ENCODE measurements at places on chromosomes 1 and 21.

GRCh38 chr1:85838238-85838637, 130.0 kb upstream of the ZNHIT6 start:
- no peak for DNase-seq

DNA sequence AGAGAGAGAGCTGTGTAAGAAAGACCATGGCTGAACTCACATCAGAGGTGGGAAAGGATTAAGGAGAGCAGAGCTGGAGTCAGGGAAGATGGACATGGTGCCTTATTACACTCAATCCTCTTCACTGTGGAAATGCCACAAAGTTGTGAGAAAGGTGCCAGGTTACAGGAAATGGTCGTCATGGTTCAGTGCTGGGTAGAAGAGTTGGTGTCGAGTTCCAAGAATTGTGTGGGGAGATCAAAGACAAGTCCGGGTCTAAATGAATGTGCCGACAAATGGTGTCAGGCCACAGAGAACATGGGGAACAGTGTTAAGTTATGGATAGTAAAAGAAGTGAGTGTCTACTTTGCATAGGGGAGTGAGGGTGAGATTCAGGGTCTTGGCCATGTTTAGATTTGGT, 40.9 kb downstream of the LAMC2 start:
- DNase-seq, result no peak

DNA sequence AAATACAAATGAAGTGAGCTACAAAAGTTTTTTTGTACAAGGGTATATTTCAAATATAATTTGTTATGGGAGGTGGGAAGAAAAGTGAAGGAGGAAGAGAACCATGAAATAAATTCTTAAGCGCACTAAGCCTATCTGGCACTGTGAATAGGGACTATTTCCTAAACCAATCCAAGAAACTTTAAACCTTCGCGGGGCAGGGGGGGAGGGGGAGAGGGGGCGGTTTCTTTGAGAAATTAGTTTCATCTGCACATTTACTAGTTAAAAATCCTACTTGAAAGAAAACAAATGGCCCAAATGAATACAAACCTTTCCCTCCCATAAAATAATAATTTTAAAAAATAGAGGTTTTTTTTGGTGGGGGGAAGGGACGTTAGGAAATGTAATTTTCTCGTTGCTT, 364 bp downstream of the GOLPH3L start:
- no peak for DNase-seq

GRCh38 chr1:21517161-21517589, 8.0 kb downstream of the ALPL start:
- DNase-seq, result no peak

DNA sequence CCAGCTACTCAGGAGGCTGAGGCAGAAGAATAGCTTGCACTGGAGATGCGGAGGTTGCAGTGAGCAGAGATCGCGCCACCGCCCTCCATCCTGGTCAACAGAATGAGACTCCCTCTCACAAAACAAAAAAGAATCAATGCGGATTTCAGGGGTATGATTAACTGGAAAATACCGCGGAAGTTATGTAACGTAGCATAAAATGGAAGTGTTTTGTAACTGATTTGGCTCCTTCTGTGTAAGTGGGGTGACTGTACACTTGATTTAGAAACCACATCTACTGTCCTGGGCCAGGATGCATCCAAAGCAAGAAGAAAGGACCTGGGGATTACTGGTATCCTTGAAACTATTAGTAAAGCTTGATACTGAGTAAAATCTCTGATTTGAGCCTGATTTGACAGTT, 3.1 kb upstream of the VAMP4 start:
- no peak for DNase-seq

- no peak for DNase-seq
Measured at GRCh38 chr1:77143529-77144121, 75.6 kb downstream of the PIGK start.

DNA sequence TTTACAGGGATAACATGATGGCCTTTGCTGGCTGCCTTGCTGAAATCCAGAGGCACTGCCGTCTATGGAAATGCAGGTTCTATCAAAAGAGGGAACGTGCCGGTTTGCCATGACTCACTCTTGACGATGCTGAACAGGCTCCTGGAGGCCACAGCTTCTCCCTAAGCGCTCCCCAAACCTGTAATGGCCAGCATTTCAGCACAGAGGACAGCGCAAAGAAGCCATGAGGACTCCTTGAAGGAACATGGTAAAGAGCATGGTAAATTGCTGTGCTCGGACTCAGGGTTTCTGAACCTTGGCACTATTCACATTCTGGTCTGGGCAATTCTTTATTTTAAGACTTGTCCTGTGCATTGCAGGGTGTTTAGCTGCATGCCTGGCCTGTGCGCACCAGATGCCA, 217.5 kb downstream of the CAMTA1 start:
- no peak for DNase-seq

DNA sequence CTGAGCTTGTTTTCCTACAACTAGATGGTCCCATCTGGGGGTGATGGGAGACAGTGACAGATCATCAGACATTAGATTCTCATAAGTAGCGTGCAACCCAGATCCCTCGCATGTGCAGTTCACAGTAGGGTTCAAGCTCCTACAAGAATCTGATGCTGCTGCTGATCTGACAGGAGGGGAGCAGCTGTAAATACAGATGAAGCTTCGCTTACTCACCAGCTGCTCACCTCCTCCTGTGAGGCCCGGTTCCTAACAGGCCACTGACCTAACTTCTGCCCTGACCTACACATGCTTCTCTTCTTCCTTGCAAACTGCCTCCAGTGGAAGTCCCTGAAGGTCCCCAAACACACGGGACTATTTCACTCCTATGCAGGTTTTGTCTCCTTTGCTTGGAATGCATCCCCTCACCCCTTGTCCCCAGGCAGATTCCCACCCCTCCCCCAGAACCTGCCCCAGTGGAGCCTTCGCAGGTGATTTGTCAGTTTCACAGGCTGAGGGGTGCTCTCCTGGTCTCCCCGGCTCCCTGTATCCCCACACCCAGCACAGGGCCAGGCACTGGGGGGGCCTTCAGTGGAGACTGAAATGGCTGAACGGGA, 5.7 kb upstream of the ZBTB48 start:
- no peak for DNase-seq

DNA sequence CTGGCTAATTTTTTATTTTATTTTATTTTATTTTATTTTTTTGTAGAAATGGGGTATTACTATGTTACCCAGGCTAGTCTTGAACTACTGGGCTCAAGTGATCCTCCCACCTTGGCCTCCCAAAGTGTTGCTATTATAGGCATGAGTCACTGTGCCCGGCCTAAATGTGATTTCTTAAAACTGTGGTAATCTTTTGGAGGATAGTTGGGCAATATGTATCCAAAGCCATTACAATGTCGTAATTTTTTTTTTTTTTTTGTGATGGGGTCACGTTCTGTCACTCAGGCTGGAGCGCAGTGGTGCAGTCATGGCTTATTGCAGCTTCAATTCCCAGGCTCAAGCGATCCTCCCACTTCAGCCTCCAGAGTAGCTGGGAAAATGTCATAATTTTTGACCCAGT, 14.2 kb downstream of the ETV3L start:
- DNase-seq, result peak; percentile 34

DNA sequence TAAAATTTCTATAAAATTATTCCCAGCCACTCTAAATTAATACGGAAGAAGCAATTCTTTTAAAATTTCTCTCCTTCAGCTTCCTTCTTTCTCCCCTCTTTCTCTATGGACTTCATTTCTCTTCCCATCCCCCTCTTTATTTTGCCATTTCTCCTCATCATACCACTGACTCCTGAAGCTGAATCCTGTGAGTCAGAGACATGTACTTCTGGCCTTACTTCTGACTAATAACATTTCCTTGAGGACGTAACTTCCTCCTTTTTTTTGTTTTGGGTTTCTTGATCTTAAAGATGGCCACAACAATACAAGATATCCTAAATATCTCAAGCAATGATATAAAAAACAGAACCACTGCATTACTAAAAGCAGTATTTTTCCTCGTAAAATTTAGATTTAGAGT, 63.6 kb upstream of the DENND1B start:
- peak; percentile 61 for DNase-seq

DNA sequence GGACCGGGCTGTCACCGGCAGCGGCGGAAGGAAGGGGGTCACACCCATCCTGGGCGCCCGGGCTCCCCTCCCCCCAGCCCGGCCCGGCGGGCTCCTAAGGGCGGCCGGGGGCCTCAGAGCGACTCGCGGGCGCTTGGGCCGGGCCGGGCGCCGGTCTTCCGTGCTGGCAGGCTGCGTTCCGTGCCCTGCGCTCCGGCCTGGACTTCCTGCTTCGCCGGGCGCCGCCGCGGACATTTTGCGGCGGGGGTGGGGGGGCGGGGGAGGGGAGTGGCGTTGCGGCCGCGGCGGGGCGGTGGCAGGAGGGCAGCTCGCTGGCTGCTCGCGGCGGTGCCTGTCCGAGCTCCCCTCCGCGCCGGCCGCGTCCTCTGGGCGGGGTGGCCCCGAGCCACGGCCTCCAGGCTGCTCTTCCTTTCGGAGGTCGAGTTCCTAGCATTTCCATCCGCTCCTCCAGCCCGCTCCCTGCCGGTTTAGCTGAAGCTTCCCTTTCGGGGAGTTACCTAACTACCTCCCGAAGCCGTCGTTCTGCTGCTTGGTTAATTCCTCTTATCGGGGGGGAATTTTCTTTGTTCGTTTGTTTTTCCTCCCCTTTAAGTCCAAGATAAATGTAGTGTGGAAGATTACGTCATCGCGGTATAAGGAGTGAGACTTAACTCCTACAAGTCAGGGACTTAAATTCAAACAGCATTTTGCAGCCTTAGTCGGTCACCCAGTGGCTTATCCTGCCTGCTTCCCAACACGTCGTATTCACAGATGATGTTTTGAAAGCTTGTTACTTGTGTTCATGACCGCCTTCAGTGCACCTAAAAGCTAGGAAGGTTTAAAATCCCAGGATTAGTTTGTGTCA, 730 bp downstream of the CDC42 start:
- peak; percentile 60 for DNase-seq

- no peak for DNase-seq
Measured at GRCh38 chr1:160863061-160863773, 530 bp upstream of the CD244 start.

GRCh38 chr1:10674222-10674621, 122.2 kb downstream of the CASZ1 start:
- no peak for DNase-seq

DNA sequence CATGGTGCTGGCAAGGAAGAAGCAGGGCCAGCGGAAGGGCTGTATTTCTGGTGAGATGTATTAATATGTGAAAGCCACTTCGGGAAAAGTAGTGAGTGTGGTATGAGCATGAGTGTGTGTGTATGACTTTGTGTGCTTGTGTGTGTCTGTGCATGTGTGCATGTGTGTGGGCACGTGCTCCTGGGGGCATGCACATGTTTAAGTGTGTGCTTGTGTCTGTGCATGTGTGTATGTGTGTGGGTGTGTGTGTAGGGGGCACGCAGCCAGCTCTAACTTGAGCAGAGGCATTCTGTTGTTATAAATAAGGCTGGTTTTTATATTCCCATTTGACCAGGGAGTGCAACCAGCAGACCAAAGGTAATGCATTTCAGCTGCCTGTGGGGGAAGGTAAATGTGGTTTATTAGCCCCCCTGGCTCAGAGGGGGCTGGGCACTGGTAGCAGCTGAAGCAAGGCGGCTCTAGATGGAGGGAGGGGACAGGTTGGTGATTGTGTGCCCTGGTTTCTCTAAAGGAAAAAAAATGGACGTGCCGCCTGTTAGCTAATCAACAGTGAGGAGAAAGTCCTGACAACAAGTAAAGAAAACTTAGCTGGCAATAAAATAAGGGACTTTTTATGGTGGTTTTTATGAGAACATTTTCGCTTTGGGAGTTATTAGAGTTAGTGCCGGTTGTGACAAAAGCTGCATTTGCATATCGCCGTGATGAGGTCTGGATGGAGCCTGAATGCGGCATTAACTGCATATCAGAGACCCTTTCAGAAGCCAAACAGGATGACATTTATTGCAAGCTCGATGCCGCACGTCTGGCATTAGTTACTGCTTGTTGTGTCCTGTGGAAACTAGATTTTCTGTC, 180.1 kb downstream of the CAMTA1 start:
- no peak for DNase-seq

GRCh38 chr21:38861989-38862683, 56.4 kb downstream of the ETS2 start:
- no peak for DNase-seq

- no peak for DNase-seq
Measured at GRCh38 chr1:43275826-43276620, 6.2 kb downstream of the TMEM125 start.

DNA sequence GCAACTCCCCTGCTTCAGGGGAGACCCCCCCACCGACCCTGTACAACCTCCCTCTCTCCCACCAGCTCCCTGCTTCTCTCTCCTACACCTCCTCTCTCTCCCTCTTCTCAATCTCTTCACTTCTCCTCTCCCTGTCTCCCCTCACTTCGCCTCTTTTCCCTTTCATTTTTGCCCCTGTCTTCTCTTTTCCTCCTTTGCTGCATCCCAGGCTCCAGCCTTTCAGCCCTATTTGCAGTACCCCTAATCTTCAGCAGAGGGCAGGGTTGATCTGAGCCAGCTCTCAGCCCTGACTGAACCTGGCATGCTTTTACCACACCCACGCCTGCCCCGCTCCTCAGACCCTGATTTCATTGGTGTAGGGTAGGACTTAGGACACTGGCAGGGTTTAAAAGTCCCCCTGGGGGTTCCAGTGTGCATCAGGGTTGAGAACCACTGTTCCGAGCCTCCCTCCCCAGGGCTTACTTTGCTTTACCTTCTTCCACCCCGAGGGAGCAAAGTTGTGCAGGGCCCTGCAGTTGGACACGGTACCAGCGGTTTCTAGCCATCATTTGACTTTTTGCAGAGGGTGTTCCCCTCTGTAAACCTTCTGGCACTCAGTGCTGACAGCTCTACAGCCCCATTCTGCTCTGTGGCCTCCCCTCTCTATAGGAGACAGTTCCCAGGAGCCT, 67.3 kb upstream of the CNTN2 start:
- DNase-seq, result peak; percentile 24

- no peak for DNase-seq
Measured at GRCh38 chr1:228747301-228747935, 12.1 kb downstream of the RHOU start.

- no peak for DNase-seq
Measured at GRCh38 chr1:80444171-80444570, 1356.6 kb upstream of the ADGRL2 start.

DNA sequence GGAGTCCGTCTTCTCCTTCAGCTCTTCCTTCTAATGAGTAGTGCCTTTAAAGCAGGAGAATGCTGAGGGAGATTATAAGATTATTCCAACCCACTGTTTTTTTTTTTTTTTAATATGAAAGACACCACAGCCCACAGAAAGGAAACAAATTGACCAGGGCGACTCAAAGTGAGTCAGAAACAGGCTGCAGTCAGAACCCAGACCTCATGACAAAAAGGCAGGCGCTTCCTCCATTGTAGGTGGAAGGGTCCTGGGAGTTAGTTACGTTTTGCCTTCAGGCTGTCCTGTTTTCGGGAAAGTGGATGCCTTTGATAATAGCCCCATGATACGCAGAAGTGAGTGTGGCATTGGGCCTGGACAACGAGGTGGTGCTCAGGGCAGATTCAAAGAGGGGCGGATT, 21.0 kb downstream of the PLXNA2 start:
- DNase-seq, result no peak

DNA sequence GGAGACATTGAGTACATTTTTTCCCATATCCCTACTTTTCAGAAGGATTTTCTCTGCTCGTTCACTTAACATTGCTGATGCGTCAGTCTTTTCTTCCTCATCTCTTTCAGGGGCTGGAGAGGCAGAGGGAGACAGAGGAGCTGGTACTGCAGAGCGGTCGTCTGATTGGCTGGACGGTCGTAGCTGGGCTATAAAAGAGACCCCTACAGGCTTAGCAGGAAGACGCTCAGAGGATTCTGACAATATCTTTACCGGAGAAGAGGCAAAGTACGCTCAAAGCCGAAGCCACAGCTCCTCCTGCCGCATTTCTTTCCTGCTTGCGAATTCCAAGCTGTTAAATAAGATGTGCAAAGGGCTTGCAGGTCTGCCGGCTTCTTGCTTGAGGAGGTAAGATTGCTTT, at the start of gene RGS4:
TSS of gene RGS4 (plus strand) at position 220 of the 400 bp plus-strand sequence. CDS start at position 344, 124 bp downstream.
- peak; percentile 37 for DNase-seq

Data from H4 (cell line).